Stimulated activated CD4-positive, alpha-beta T cell treated with anti-CD3 and anti-CD28 coated beads, Interleukin-12 subunit alpha, Interleukin-12 subunit beta, amount 100 ng/mL, for 4 hours (primary cell): ENCODE measurements at places on chromosomes 6 and 20.

- DNase-seq, result no peak
Measured at GRCh38 chr6:36848658-36849441, 9.6 kb upstream of the CPNE5 start.

DNA sequence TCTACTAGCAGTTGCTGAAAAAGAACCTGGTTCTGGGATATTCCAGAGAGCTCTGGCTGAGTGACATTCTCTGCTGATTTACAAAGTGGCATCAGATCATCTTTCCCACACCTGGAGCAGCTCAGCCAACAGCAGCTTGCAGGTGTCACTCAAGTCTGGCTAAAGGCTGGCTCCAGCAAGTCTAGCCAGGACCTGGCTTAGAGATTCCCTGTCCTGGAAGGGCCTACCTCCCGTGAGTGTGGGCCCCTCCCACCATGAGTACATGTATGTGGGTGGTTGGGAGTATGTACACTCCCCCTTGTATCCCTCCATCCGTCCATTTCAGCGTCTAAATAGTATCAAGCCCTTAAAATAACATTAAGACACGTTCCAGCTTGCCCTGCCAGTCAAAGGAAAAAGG, 539.3 kb upstream of the ID4 start:
- no peak for DNase-seq

DNA sequence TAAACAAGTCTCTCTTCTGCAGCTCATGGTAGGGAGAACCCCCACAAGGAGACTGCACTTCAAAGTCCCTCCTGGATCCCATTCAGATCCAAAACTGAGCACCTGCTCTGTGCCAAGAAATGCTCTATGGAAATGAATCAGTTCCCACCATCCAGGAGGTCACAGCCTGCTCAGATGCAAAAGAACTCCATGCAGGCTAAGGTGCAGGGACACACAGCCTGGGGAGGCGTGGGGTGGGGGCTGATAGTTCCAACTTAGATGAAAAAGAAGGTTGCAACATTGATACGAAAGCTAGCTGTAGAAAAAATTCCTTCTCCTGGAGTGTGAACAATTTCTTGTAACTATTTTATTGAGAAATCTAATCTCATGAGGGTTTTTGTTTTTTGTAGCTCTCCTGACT, 111.0 kb upstream of the TMEM170B start:
- no peak for DNase-seq

GRCh38 chr6:130218134-130218533, 4.6 kb downstream of the SAMD3 start:
- no peak for DNase-seq

- DNase-seq, result no peak
Measured at GRCh38 chr6:141464490-141464889, 668.2 kb upstream of the GJE1 start.

GRCh38 chr6:156876302-156876701, 99.1 kb downstream of the ARID1B start:
- DNase-seq, result no peak

DNA sequence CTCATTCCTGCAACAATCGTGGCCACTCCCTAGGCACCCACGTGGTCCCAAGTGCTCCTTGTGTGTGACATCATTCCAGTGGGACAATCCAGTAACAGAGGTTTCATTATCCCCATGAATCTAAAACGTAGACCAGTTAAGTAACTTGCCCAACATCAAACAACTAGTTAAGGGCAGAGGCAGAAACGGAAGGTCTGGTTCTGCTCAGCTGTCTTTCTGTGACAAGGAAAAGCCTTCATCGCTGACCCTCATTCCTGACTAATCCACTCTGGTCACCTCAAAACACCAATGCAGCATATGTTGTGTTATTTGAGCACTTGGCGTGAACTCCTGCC, 261.4 kb upstream of the JARID2 start:
- DNase-seq, result no peak

DNA sequence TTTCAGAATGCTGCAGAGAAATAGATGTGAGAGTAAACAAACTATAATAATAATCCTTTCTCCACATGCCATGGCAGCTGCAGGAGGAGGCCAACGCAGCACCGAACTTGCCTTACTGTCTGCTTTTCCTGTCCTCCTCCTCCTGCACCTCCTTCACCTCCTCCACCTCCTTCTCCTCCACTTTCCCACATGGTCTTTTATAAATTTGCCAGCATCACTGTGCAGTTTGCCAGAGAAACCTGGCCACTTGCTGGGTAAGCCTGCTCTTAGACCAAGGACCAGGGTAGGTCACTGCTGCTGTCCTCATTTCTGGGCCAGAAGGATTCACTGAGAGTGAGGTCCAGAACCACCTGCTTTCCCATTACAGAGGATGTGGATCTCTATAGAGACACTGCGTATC, 8.7 kb downstream of the SGK1 start:
- DNase-seq, result no peak

DNA sequence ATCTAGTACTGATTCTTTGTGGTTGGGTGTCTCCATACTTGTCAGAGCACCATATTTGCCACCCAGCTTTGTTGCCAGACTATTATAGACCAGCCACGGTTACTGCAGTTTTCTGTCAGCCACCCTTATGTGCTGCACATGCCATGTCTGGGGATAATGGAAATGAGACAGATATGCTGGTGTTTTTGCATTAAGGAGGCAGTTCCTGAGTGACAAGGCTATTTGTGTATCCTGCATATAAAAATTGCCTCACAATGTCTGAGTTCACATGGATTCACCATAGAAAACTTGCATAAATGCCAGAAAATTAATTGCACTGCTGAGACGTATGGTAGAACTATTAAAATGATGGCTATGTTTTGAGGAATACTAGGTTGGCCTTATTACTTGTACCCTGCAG, 51.8 kb downstream of the NKAIN2 start:
- DNase-seq, result no peak

DNA sequence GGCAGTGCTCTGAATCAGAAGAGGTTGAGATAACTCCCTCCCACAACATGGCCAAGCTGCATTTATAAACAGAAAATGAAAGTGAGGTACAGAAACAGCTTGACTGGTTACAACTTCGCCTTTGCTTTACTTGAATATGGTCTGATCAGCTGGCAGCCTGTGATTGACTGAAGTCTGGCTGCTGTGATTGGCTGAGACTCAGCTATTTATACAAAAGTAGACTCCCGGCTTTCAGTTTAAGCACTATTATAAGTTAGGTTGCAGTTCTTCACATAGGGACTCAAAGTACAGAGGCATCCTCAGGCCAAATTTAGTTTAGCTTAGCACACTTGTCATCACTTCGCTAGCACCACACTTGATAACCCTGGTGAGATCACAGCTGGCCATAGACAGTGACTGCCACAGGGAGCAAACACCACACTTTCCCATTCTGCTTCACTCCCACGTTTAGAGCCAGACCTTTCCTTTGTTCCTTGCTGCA, 362.6 kb downstream of the EPM2A start:
- no peak for DNase-seq
